Body of pancreas (tissue), 4 donors: ENCODE measurements at places on chromosomes 12 and 14. TPM values are rescaled to one million over a fixed set of nuclear protein-coding genes. Genes with fewer than 3 reads are reported as not detected.

Gene PTPRO
- 1.3 TPM for total RNA-seq

Gene WNT1
- total RNA-seq = not detected

Gene SLC6A12
- total RNA-seq = 6.7 TPM

Gene MRPL51
- 23.6 TPM for total RNA-seq

Gene P2RX2
- 1.0 TPM for total RNA-seq

Gene EPS8
- 31.6 TPM for total RNA-seq

Gene SCARB1
- total RNA-seq = 16.5 TPM

Gene RBP5
- total RNA-seq = 1.3 TPM

Gene KRT72
- not detected for total RNA-seq

Gene CCDC175
- not detected for total RNA-seq

Gene HOXC9
- total RNA-seq = not detected

Gene GPR137C
- not detected for total RNA-seq

Gene DIO3
- total RNA-seq = 2.0 TPM

Gene SLC22A17
- total RNA-seq = 20.8 TPM

Gene A2ML1
- total RNA-seq = not detected

Gene PRB2
- total RNA-seq = not detected

Gene GALNT9
- not detected for total RNA-seq

Gene GNB3
- total RNA-seq = 0.33 TPM

Gene PAH
- 39.6 TPM for total RNA-seq
